ENCODE measurements at places on chromosomes 12 and 14. TPM values are rescaled to one million over a fixed set of nuclear protein-coding genes. Genes with fewer than 3 reads are reported as not detected.

The SLC6A13 gene
- not detected for total RNA-seq

The GPRC5A gene
- total RNA-seq, result 14.3 TPM

The EXOC3L4 gene
- total RNA-seq, result not detected

The ZNF26 gene
- 12.5 TPM for total RNA-seq

The TBX5 gene
- total RNA-seq, result not detected

The GPR84 gene
- total RNA-seq, result not detected

Data from epithelial cell of umbilical artery (primary cell).